CD8-positive, alpha-beta T cell (primary cell): ENCODE measurements at places on chromosomes 5 and 9. TPM values are rescaled to one million over a fixed set of nuclear protein-coding genes. Genes with fewer than 3 reads are reported as not detected.

Gene CARD19
- total RNA-seq, result 78.0 TPM

Gene FAM81B
- not detected for total RNA-seq

Gene PCDHB11
- not detected for total RNA-seq

Gene FGF18
- total RNA-seq, result 0.57 TPM

Gene THBS4
- total RNA-seq, result not detected

Gene SLC25A2
- total RNA-seq, result not detected

Gene DND1
- 1.2 TPM for total RNA-seq

Gene KLHL9
- total RNA-seq, result 11.4 TPM

Gene PCA3
- total RNA-seq, result not detected

Gene RNF183
- not detected for total RNA-seq

Gene ACTBL2
- total RNA-seq, result not detected

Gene PCDHGA11
- 0.08 TPM for total RNA-seq

Gene IFNK
- not detected for total RNA-seq

Gene MPDZ
- total RNA-seq, result not detected

Gene SELENOP
- not detected for total RNA-seq

Gene ATP10B
- not detected for total RNA-seq

Gene COL15A1
- total RNA-seq, result not detected

Gene NTRK2
- not detected for total RNA-seq

Gene SLC4A9
- not detected for total RNA-seq

Gene ACOT12
- not detected for total RNA-seq

Gene RIC1
- total RNA-seq, result 17.4 TPM

Gene FOXD1
- 0.35 TPM for total RNA-seq

Gene SHC3
- total RNA-seq, result not detected

Gene STC2
- total RNA-seq, result not detected

Gene LHX2
- not detected for total RNA-seq

Gene SNAPC4
- 6.7 TPM for total RNA-seq

Gene C9orf153
- total RNA-seq, result 0.58 TPM

Gene MCTP1
- total RNA-seq, result 0.65 TPM

Gene SLC34A3
- not detected for total RNA-seq

Gene TEK
- not detected for total RNA-seq

Gene LVRN
- not detected for total RNA-seq

Gene FCN2
- not detected for total RNA-seq

Gene GPR151
- not detected for total RNA-seq

Gene PCDHB3
- total RNA-seq, result not detected
